ENCODE measurements at places on chromosomes 2 and 18.

DNA sequence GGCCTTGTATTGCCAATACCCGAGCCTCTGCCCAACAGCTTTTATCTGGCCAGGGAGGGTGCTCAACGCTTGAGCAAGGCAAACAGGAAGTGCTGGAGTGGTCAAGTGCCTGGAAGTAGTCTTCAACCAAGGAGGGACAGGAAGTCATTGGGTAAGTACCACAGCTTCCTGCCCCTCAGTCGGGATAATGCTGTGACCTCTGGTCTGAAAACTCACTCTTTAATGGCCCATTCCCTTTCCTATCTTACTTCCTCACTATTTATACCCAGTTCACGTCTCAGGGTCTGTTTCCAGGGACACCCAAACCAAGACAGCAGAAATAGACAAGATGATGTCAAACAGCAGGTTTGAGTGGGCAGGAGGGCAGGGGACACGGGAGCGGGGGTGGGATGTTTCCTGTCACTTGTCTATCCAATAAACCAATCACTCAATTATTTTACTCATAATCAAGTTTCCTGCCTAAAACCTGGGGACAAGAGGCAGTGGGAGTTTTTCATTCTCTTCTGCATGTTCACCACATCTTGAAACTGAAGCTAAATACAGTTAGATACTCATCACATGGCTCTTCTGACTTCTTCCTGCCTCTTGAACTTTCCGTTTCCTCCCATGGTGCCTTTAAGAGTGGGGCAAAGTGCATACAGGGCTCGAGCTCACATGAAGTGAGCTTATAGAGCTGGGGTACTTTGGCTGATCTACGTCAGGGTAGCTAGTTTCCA lies 68.9 kb upstream of the CAB39 start:
- no peak for DNase-seq

DNA sequence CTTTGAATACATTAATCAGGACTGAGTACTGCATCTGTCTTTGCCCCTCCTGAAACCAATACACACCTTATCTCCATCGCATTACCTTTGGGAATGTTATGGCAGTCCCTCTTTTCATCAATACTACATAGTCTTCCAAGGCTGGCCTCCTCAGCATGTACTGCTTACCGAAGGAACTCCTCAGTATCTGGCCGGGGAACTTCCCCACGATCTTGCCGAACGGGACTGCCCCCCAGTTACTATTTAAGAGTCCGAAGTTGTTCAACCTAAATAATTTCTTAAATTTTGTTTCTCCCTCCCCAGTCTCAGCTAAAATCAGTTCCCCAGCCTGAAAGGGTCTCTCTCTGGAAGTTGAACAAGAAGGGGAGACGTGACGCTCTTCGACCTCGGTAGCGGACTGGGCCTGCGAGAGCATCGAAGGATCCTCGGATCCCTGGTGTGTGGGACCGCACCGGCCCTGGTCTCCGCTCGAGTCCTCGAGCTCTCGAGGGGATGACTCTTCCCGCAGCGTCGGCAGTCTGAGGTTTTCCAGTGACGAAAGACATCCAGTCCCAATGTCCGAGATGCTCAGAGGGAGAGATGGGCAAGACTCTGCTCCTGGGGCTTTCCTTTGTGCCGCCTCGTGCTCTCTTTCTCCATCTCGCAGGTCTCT lies 489 bp downstream of the TRMT61B start:
- DNase-seq: no peak

- no peak for DNase-seq
Observed at GRCh38 chr2:39731546-39731945, 47.5 kb downstream of the THUMPD2 start.

DNA sequence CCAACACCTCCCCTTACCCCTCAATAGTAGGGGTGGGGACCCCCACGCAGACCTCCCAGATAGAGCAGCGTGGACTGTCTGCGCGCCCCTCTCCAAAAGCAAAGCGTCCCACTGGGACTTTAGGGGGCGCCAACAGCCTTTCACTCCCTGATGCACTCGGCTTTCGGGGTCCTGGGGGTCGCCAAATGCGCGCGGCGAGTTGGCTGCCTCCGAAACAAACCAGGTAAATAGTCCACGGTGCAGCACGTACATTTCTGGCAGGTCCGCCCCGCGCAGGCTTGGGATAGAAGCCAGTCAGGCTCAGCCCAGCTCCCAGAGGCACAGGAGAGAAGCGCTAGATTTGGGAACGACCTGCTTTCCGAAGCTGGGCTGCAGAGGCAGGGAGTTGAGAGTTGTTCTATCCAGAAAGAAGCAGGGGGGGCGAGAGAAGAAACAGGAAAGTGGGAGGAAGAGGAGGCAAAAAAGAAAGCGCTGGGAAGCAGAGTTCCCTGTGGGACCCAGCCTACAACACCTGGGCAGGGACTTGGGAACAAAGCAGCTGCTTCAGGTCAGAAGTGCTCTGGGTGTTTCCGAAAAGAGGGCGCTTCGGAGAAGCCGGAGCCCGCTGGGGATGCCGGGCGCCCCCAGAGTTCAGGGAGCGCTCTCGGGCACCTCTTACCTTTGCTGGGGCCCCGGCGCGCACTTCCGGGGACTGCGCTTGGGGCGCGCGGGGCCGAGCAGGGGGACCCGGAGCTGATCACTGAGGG lies 544 bp downstream of the EVA1A start:
- DNase-seq: no peak

DNA sequence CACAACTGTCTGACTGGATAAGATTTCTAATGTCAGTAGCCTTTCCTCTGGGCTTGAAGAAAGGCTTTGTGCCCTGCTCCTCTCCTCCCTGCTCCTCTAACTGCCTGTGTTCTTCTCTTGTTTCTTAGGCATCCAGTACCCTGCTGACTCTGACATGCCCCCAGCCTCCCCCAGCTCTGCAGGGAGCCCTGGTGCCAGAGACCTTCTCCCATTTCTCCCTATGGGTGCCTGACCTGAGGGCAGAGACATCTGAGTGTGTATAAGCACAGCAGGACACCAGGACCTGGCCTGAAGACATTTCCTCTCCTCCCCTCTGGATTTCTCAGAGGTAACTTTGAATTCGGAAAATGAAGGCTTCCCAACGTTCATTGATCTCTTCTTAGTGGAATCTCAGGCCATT lies 23.6 kb downstream of the RNF144A start:
- DNase-seq: no peak

- no peak for DNase-seq
Observed at GRCh38 chr2:10297191-10297830, 5.4 kb upstream of the HPCAL1 start.

DNA sequence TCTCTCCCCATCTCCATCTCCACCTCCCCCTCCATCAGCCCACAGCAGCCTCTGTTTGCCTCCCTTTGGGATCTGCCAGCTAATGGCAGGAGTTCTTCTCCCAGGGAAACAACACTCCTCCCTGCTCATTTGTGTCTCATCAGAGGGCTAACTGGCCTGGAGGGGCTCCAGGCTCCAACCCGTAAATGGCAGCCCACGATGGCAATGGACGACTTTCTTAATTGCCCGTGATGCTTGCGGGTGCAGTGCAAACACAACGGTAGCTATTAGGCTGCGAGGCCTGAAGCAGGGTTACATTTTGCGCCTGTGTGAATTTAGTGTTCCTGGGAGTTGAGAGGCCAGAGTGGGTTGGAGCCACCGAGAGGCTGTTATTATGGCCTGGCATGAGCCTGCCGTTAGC lies 285.1 kb downstream of the TNS1 start:
- no peak for DNase-seq

- DNase-seq: no peak
Observed at GRCh38 chr2:172431463-172431862, 4.1 kb downstream of the ITGA6 start.

DNA sequence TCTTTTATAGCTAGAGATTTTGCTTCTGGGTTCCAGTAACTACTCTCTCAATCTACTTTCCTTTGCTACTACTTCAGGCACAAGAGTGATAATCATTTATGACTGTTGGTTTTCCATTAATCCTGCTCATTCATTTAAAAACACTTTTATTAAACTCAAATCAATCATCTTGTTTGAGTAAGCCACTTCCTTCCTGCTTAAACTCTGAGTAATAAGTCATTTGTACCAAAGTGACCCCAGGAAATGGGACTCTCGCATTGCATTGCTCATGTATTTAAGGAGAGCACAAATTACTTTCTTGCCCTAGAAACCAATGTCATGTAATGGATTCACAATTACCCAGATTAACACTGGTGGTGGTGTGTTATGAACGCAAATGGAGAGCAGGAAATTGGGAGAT lies 270.7 kb upstream of the HNMT start:
- no peak for DNase-seq

DNA sequence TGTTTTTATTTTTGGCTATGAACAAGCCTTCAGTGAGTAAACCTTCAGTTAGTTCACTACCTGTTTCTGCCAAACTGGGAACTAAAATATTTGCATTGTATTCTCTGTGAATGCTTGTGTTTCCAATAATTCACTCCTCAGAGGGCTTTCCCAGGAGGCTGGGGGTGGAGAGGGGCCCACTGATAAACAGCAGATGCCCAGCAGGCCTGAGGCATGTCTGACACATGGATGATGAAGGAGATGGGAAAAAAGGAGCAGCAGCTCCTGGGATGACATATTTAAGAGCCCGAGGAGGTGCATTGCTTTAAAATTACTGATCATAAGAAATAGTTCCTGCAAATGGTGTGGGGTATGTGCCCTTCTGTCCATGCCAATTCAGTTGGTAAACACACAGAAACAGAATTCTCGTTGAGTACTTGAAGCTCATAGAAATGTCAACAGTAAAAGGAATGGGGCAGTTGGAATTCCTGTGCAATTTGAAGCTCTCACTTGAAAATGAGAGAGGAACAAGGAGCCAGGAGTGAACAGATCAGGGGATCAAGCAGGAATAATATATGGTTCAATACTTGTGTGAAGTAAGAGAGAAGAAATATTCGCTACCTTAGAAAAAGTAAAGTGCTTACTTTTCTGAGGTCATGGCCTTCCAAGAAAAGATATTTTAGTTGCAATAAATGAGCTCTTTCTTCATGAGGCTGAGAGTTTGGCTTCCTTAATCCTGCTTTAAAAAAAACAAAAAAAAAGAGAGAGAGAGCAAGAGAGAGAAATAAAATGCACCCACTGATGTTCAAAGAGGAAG lies 22.0 kb upstream of the HNMT start:
- DNase-seq: no peak

GRCh38 chr2:205175831-205176230 lies 506.5 kb upstream of the NRP2 start:
- no peak for DNase-seq

DNA sequence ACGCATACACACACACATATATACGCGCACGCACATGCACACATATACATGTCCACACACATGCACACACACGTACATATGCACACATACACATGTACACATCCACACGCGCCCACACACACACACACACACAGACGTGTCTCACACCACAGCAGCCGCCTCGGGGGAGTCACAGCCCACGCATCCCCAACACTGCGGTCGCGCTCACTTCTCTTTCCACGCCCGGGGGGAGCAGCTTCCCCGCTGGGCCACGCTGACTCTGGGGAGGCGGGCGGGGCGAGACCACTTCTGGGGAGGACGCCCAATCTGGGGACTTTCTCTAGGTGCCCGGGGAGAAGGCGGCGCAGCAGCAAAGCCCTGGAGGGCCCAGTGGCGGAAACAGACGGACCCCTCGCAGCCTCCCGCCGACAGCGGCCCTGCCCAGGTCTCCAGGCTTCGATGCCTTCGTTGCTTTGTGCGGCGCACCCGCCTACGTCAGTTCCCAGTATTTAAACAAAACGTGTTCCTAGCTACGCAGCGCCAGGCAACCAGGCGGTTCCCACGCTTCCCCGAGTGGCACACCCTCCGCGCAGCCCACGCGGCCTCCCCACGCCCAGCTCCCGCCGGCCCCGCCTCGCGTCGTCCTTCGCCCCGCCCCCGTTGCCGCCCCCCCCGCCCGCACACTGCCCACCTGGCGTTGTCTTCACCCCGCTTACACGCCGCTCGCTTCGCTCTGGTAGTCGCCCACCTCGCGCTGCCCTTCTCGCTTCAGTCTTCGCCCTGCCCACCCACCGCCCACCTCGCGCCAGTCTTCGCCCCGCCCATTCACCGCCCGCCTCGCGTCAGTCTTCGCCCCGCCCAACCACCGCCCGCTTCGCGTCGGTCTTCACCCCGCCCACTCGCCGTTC lies 810 bp upstream of the RBFA start:
- peak; percentile 42 for DNase-seq

Data from stimulated activated CD8-positive, alpha-beta memory T cell treated with anti-CD3 and anti-CD28 coated beads, Interleukin-15, amount 100 ng/mL, for 1 hour (primary cell).